ENCODE measurements at places on chromosomes 7 and 10. TPM values are rescaled to one million over a fixed set of nuclear protein-coding genes. Genes with fewer than 3 reads are reported as not detected.

Gene CD36
- total RNA-seq = 0.34 TPM

GRCh38 chr7:92251181-92251580, 5.4 kb downstream of the ANKIB1 start:
- no peak for DNase-seq
- peaks cover 13% of the 10 kb centered on the region for H3K4me1 ChIP-seq
- no peak overlapping the region for H3K4me3 ChIP-seq
- no peak overlapping the region for H3K27ac ChIP-seq

GRCh38 chr7:131919920-131920709, 363.7 kb upstream of the PODXL start:
- DNase-seq = no peak
- H3K27me3 ChIP-seq = no peaks in the 10 kb centered on the region
- no peak overlapping the region for H3K4me3 ChIP-seq
- H3K4me1 ChIP-seq = no peaks in the 10 kb centered on the region

- no peaks in the 10 kb centered on the region for H3K36me3 ChIP-seq
- H3K27me3 ChIP-seq = no peaks in the 10 kb centered on the region
- DNase-seq = no peak
- peaks cover 20% of the 10 kb centered on the region for H3K4me1 ChIP-seq
- no peak overlapping the region for H3K4me3 ChIP-seq
These were observed 105.7 kb downstream of the C10orf105 start for GRCh38 chr10:71613877-71614276.

Gene AKR1C8
- not detected for total RNA-seq

GRCh38 chr10:122116331-122116730, 127.4 kb downstream of the TACC2 start:
- peaks cover 11% of the 10 kb centered on the region for H3K4me1 ChIP-seq
- no peak for DNase-seq
- no peak overlapping the region for H3K4me3 ChIP-seq
- no peaks in the 10 kb centered on the region for H3K36me3 ChIP-seq
- peaks cover 48% of the 10 kb centered on the region for H3K27me3 ChIP-seq
- H3K27ac ChIP-seq = no peak overlapping the region

Gene NODAL
- not detected for total RNA-seq

Gene SPDYE5
- total RNA-seq = not detected

Gene PDGFA
- 13.7 TPM for total RNA-seq

Gene VSTM4
- total RNA-seq = 1.2 TPM

DNA sequence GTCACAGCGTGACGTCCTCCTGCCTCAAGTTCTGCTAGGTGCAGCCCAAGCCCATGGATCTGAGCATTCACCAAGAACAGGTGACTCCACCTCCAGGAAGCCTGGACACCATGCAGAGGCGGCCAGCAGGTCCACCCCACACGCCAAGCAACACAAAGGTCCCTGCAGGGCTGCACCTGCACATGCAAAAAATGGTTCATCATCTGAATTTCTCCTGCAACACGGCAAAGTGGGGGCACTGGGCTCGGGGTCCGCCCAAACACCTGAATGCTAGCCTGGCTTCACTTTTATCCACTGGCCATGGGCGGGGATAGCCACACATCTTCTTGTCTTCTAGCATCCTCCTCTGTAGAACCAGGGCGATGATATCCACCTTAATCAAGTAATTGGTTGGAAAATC, 28.9 kb downstream of the CNPY1 start:
- no peaks in the 10 kb centered on the region for H3K4me1 ChIP-seq
- no peak overlapping the region for H3K4me3 ChIP-seq
- H3K27ac ChIP-seq = no peak overlapping the region
- H3K36me3 ChIP-seq = no peaks in the 10 kb centered on the region

GRCh38 chr7:68697796-68698280, 900.4 kb upstream of the AUTS2 start:
- H3K4me1 ChIP-seq = no peaks in the 10 kb centered on the region
- no peaks in the 10 kb centered on the region for H3K36me3 ChIP-seq
- no peak for DNase-seq
- no peak overlapping the region for H3K4me3 ChIP-seq
- H3K27me3 ChIP-seq = no peaks in the 10 kb centered on the region

DNA sequence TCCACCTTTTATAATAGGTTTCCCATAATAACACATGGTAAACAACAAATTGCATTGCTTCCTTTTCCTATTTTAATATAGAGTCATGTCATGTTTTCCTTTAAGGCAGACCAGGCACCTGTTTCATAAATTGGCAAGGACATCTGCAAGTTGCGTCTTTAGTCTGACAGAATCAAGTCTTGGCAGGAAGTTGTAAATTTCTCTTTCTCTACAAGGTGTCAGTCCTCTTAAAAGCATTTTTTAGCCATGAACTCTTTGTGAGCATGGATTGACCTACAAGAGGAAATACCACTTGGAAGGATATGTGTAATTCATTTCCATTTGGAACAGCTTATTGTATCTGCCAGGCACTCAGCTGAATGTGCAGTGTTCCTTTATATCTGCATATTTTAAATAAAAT, 176.8 kb downstream of the PRKG1 start:
- H3K4me1 ChIP-seq = peaks cover 25% of the 10 kb centered on the region
- H3K4me3 ChIP-seq = no peak overlapping the region
- H3K36me3 ChIP-seq = no peaks in the 10 kb centered on the region
- H3K27me3 ChIP-seq = no peaks in the 10 kb centered on the region

- no peak overlapping the region for H3K4me3 ChIP-seq
- peaks cover 4% of the 10 kb centered on the region for H3K27me3 ChIP-seq
- peaks cover 12% of the 10 kb centered on the region for H3K4me1 ChIP-seq
- no peak for DNase-seq
These were observed 77.2 kb upstream of the PLXNA4 start for GRCh38 chr7:132653366-132653930.

GRCh38 chr7:128174386-128174785, 66.7 kb upstream of the LEP start:
- no peak overlapping the region for H3K4me3 ChIP-seq
- no peak for DNase-seq
- no peaks in the 10 kb centered on the region for H3K4me1 ChIP-seq
- no peak overlapping the region for H3K27ac ChIP-seq
- H3K36me3 ChIP-seq = no peaks in the 10 kb centered on the region

Gene HECW1
- total RNA-seq = 0.28 TPM

GRCh38 chr10:132446661-132447445, 49.9 kb downstream of the PWWP2B start:
- no peaks in the 10 kb centered on the region for H3K27me3 ChIP-seq
- no peak overlapping the region for H3K4me3 ChIP-seq
- no peak for DNase-seq
- no peaks in the 10 kb centered on the region for H3K36me3 ChIP-seq

DNA sequence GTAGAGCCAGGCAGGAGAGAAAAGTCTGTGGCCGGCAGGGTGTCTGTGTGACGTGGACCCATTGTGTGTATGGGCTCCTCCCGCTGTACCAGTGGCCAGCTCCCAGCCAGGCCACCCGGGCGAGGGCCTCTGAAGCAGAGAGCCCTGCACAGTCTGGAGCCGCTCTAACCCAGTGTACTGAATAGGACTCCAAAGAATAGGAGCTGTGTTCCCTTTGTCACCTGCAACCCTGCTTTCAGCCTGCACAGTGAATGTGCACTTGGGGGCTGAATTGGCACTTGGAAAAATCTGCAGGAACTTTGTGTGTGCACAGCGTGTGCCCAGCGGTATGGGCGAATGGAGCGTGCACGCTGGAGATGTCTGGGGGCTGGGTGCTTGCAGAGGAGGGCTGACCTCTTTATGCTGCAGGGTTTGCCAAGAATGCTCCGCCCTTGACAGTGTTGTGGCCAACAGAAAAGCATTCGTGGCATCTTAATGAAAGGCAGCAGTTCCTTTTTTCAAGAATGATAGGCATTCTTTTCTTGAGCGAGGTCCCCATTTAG, 216.2 kb downstream of the AUTS2 start:
- H3K27me3 ChIP-seq = peaks cover 19% of the 10 kb centered on the region
- H3K27ac ChIP-seq = no peak overlapping the region
- peak; percentile 81 for DNase-seq
- no peaks in the 10 kb centered on the region for H3K36me3 ChIP-seq
- no peak overlapping the region for H3K4me3 ChIP-seq
- H3K4me1 ChIP-seq = peaks cover 23% of the 10 kb centered on the region

DNA sequence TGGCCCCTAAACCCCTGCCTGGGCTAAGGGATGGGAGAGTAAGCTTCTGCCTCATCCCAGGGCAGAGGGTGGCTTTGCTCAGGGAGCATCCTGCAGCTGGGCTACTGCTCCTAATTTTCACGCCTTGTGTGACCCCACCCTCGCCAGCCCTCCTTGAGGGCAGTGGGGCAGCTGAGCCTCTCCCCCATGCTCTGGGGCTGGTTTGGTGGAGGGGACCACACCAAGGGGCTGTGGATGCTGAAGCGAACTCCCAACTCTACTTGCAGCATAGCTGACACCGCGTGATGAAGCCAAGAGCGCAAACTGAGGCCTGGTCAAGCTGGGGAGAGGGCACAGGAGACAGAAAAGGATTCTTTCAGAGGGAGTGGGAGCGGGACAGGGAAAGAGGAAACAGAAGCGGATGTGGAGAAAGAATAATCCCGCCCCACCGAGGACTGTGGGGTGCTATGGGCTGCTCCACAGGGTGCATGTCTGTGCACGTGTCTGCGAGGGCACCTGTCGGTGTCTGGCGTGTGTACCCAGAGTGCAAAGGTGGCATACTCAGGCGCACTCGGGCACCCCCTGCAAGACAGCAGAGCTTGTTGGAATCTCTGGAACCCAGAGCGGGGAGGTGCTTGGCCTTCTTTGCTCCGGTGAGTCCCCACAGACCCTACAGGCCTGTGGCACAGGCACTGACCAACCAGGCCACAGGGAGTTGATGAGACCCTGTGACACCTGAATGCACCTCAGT, 19.4 kb upstream of the RASGEF1A start:
- no peaks in the 10 kb centered on the region for H3K36me3 ChIP-seq
- peaks cover 20% of the 10 kb centered on the region for H3K27me3 ChIP-seq
- no peak overlapping the region for H3K4me3 ChIP-seq
- no peaks in the 10 kb centered on the region for H3K4me1 ChIP-seq
- DNase-seq = no peak

DNA sequence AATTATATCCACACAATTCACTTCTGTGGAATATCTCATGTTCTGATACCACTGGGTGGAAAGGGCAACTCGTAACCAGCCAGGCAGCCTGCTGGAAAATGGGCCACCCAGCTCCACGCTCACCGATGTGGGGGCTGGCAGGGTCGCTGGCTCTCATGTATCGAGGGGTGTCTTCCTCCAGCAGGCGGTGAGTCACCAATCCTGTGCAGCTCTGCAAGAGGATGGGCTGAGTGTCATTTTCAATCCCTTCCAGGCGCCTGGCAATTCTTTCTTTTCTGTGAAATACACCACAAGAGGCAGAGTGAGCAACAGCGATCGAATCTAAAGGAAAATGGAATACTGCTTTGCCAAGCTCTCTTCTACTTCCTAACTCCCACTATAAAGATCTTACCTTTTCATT, 80.1 kb downstream of the SVIL start:
- DNase-seq = peak; percentile 33
- H3K27me3 ChIP-seq = no peaks in the 10 kb centered on the region
- H3K27ac ChIP-seq = no peak overlapping the region
- H3K4me3 ChIP-seq = no peak overlapping the region

DNA sequence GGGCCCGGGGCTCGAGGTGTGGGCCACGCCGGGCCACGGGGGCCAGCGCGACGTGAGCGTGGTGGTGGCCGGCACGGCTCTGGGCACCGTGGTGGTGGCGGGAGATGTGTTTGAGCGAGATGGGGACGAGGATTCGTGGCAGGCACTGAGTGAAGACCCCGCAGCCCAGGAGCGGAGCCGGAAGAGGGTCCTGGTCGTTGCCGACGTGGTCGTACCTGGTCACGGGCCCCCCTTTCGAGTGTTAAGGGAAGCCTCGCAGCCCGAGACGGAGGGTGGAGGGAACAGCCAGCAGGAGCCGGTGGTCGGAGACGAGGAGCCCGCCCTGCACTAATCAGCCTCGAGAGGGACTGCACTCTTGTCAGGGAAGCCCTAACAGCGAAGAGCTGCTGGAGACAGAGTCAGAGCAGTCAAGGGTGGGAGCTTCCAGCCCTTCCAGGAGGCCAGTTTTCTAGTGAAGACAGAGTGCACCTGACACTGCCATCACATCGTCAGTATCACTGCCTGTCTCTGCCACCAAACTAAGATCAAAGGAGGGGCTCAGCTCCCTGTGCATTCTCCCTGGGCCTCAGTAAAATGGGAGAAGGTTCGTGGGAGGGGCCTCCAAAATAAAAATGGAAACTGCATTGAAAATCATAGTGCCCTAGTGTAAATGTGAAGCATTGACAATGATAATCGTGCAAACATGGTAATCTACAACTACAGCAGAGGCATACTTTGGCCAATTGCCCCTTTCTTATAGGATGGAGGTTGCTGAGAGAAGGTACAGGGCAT, 1.3 kb downstream of the MBLAC1 start:
- no peaks in the 10 kb centered on the region for H3K36me3 ChIP-seq
- peak overlapping the region; percentile 68 for H3K4me3 ChIP-seq
- DNase-seq = peak; percentile 66
- peaks cover 33% of the 10 kb centered on the region for H3K27me3 ChIP-seq
- no peak overlapping the region for H3K27ac ChIP-seq

DNA sequence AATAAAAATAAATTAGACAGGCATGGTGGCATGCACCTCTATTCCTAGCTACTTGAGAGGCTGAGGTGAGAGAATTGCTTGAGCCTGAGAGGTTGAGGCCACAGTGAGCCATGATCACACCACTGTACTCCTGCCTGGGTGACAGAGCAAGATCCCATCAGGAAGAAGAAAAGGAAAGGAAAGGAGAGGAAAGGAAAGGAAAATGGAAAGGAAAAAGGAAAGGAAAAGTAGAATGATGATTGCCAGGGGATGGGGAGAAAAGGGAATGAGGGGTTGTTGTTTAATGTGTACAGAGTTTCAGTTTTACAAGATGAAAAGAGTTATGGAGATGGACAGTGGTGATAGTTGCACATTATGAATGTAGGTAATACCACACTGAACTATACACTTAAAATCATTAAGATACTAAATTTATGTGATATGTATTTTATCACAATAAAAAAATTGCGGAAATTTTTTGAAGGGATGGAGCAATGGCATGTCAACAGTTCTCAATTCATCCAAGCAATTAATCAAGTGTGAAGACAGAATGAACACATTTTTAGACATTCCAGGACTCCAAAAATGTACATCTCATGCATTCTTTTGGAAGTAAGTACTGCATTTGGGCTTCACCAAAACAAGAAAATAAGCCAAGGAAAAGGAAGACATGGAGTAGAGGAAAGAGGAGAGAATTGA, 44.3 kb downstream of the IL6 start:
- H3K4me1 ChIP-seq = no peaks in the 10 kb centered on the region
- no peaks in the 10 kb centered on the region for H3K27me3 ChIP-seq
- no peak for DNase-seq
- no peaks in the 10 kb centered on the region for H3K36me3 ChIP-seq

All from neural progenitor cell (in vitro differentiated cells).